ENCODE measurements at places on chromosomes 13 and 19.
A peak's percentile ranks its signal among the peaks of the same experiment; 100 is the strongest.

- H3K4me3 ChIP-seq: no peak overlapping the region
- H3K4me1 ChIP-seq: no peaks in the 10 kb centered on the region
- H3K27me3 ChIP-seq: peaks cover 36% of the 10 kb centered on the region
- DNase-seq: no peak
- peaks cover 4% of the 10 kb centered on the region for H3K36me3 ChIP-seq
These were observed 1.3 kb upstream of the CEACAM20 start for GRCh38 chr19:44530777-44531176.

DNA sequence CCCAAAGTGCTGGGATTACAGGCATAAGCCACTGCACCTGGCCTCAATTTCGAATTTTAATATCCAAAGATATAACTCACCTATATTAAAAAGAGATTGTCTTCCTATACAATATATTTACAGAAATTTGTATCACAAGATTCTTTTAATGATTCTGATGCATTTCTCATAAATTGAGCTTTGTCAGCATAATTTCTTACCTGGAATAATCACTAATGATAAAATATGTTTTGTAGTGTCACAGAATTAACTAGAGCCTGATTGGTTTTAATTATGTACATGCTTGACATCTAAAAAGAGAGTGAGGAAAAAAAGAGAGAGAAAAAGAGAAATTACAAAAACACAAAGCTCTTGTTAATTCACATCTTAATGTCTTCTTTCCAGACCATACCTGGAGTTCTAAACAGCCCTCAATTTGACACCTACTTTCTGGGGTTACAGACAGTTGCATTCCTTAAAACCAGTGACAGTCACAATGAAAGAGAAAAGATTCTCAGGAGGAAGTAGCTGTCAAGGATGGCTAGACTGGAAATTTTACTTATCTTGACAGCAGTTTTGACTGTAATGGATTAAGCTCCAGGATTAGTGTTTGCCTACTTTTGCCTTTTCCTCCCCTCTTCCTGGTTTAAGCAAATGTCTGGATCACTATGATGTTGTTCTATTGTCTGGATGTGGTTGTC is 214.4 kb downstream of the SPRY2 start:
- H3K4me3 ChIP-seq: no peak overlapping the region
- no peak overlapping the region for H3K27ac ChIP-seq
- no peaks in the 10 kb centered on the region for H3K36me3 ChIP-seq
- DNase-seq: no peak
- no peaks in the 10 kb centered on the region for H3K27me3 ChIP-seq

GRCh38 chr19:38840583-38840968 is 9.0 kb upstream of the ECH1 start:
- DNase-seq: no peak
- H3K4me3 ChIP-seq: no peak overlapping the region
- no peaks in the 10 kb centered on the region for H3K27me3 ChIP-seq
- H3K36me3 ChIP-seq: peaks cover 68% of the 10 kb centered on the region

GRCh38 chr13:25215253-25215575 is 43.1 kb upstream of the AMER2 start:
- H3K4me1 ChIP-seq: no peaks in the 10 kb centered on the region
- no peak overlapping the region for H3K4me3 ChIP-seq
- no peaks in the 10 kb centered on the region for H3K36me3 ChIP-seq
- H3K27me3 ChIP-seq: peaks cover 14% of the 10 kb centered on the region
- DNase-seq: no peak

DNA sequence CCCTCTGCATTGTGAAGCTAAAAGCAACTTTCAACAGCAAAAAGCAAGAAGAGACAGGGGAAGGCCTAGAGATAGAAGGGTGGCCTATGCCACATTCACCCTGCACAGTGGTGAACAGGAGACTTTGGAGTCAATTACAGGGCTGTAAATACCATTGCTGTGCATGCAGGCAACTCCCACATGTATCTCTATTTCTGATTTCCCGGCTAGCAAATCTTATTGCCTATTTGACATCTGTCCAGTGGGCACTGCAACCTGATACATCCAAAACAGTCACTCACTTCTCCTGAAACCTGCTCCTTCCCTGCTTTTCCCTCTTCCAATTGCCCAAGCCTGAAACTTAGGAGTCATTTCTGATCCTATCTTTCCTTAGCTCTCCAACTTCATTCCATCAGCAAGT is 13.4 kb downstream of the RUBCNL start:
- peaks cover 100% of the 10 kb centered on the region for H3K4me1 ChIP-seq
- DNase-seq: no peak
- H3K27ac ChIP-seq: peak overlapping the region; percentile 95
- H3K27me3 ChIP-seq: no peaks in the 10 kb centered on the region
- H3K36me3 ChIP-seq: peaks cover 83% of the 10 kb centered on the region

DNA sequence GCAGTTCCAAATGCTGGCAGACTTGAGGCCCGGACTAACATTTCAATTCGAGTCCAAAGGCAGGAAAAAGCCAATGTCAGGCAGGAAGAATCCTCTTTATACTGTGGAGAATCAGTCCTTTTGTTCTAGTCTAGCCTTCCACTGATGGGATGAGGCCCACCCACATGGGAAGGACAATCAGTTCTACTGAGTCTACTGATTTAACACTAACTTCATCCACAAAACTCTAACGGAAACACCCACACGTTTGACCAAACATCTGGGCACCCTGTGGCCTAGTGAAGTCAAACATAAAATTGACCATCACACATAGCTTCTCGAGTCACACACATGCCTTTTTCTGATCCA is 100.3 kb downstream of the UBL3 start:
- H3K27me3 ChIP-seq: peaks cover 2% of the 10 kb centered on the region
- no peak overlapping the region for H3K4me3 ChIP-seq

DNA sequence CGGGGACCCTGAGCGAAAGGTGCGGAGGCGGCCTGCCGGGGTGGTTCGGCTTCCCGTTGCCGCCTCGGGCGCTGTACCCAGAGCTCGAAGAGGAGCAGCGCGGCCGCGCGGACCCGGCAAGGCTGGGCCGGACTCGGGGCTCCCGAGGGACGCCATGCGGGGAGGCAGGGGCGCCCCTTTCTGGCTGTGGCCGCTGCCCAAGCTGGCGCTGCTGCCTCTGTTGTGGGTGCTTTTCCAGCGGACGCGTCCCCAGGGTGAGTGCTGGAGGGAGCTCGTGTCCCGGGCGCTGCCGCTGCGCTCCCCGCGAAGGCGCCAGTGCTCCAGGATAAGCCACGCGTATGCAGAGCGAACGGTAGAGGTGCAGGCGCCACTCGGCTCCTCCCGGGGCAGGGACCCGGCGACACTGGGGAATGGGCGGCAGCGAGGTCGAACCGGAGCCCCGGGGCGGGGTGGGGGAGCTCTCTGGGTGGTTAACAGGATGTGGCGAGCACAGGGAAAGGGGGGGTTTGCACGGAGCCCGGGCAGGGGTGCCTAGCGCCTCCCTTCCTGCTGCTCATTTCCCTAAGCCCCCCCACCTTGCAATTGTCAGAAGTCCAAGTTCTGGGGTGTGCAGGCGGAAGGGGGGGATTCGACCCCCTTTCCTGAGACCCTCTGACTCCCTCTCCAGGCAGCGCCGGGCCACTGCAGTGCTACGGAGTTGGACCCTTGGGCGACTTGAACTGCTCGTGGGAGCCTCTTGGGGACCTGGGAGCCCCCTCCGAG is at the start of gene IL27RA:
TSS of gene IL27RA (plus strand) at position 44 of the 762 bp plus-strand sequence. CDS start at position 155, 111 bp downstream.
- peak within 1 kb of the TSS; percentile 94 for H3K27ac ChIP-seq
- peak within 1 kb of the TSS; percentile 97 for H3K4me3 ChIP-seq
- H3K4me1 ChIP-seq: peaks cover 25% of the 10 kb centered on the region
- no peaks in the 10 kb centered on the region for H3K27me3 ChIP-seq

DNA sequence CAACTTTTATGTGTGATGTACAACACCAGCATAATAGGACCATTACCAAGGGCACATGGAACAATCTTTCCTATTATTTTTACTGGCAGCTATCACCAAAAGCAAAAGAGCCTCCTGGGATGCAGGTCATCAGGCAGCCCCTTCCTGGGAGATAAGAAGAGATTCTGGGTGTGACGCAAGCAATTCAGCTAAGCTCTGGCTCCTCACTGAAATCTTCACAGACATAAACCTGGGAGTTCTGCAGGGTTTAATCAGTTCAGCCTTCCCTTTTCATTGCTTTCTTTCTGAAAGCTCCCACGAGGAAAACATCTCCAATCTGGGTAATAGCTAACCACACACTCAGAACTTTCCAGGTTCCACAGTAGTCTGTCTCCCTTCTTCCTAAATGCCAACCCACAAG is 341.1 kb downstream of the ENOX1 start:
- no peak overlapping the region for H3K27ac ChIP-seq
- no peaks in the 10 kb centered on the region for H3K4me1 ChIP-seq
- H3K36me3 ChIP-seq: no peaks in the 10 kb centered on the region
- DNase-seq: no peak
- peaks cover 6% of the 10 kb centered on the region for H3K27me3 ChIP-seq

DNA sequence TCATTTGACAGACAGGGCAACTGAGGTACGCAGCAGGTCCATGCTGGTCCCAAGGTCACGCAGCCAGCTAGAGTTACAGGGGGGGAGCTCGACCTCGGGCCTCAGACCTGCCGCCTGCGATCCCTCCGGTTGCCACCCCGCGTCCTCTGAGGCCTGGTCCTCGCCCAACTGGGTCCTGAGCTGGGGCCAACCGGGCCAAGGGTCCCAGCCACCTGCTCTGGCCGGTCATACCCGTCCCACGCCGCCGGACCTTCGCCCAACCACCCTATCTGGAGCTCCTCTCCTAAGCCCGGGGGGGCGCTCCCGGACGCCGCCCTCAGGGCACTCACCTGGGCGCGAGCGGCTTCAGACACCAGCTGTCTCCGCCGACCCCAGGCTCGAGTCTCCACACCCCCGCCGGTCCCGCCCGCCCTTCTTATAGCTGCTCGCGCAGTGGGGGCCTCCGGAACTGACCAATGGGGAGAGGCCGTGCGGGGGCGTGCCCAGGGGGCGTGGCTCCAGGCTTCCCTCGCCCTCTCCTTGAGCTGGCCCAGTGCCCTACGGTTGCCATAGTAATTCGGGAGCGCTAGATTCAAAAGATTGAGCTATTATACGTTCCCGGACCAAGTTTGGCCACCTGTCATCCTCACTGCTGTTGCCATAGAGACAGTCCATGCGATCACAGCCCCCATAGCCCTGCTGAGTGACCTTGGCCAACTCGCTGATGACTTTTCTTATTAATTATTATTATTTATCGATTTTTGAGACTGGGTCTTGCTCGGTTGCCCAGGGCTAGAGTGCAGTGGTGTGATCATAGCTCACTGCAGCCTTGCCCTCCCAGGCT is at the start of gene PLIN5:
TSS of gene PLIN5 (minus strand) at position 389 of the 823 bp plus-strand sequence. CDS start 1,150 bp downstream, outside the sequence.
- H3K36me3 ChIP-seq: peaks cover 3% of the 10 kb centered on the region
- peaks cover 61% of the 10 kb centered on the region for H3K27me3 ChIP-seq
- peak; percentile 29 for DNase-seq
- H3K4me1 ChIP-seq: peaks cover 19% of the 10 kb centered on the region

- no peak overlapping the region for H3K27ac ChIP-seq
- H3K27me3 ChIP-seq: peaks cover 14% of the 10 kb centered on the region
- no peaks in the 10 kb centered on the region for H3K36me3 ChIP-seq
- no peak overlapping the region for H3K4me3 ChIP-seq
- DNase-seq: no peak
These were observed 21.0 kb upstream of the RAB20 start for GRCh38 chr13:110582421-110582954.

- H3K4me1 ChIP-seq: no peaks in the 10 kb centered on the region
- peaks cover 46% of the 10 kb centered on the region for H3K36me3 ChIP-seq
- H3K27ac ChIP-seq: no peak overlapping the region
- no peak overlapping the region for H3K4me3 ChIP-seq
- H3K27me3 ChIP-seq: peaks cover 3% of the 10 kb centered on the region
- DNase-seq: no peak
These were observed 84.4 kb downstream of the DPY19L3 start for GRCh38 chr19:32489971-32490370.

GRCh38 chr13:112696001-112696868 is 6.4 kb downstream of the ATP11A start:
- peaks cover 32% of the 10 kb centered on the region for H3K4me1 ChIP-seq
- peaks cover 31% of the 10 kb centered on the region for H3K36me3 ChIP-seq
- H3K4me3 ChIP-seq: no peak overlapping the region
- H3K27ac ChIP-seq: no peak overlapping the region

DNA sequence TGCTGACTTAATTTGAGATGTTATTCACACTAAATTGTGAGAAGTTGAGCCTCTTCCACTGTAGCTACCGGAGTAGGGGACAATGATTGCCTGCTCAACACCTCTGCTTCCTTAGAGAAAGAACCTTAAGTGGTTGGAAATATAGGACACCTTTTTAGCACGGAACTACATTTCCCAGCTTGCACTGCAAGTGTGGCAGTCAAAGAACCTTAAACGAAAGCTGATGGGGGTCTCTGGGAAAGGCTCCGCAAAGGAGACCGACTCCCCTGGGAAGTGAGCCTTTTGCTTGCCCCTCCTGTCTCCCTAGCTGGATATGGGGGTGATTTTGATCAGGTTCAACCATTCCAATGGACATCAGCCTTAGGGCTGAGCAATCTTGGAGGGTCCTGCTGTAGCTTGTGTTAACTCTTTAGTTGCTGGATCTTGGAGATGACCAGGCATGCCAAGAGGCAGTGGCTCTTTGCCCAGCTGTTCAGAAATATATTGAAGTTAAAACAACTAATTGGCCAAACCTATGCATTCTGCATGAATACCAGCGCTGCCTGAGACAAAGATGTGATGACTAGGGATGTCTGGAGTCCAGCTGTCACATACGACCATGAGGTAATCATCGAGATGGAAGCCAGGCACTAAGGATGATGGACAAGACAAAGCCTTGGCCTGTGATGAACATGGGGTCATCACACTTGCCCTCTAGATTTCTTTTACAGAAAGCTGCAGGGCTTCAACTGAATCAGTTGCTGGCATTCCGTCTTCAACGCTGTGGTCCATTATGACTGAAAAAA is 286.5 kb downstream of the FOXO1 start:
- no peak for DNase-seq
- peaks cover 38% of the 10 kb centered on the region for H3K4me1 ChIP-seq
- peaks cover 2% of the 10 kb centered on the region for H3K36me3 ChIP-seq
- H3K4me3 ChIP-seq: no peak overlapping the region
- no peak overlapping the region for H3K27ac ChIP-seq

- peaks cover 2% of the 10 kb centered on the region for H3K36me3 ChIP-seq
- peaks cover 15% of the 10 kb centered on the region for H3K27me3 ChIP-seq
- H3K4me1 ChIP-seq: peaks cover 3% of the 10 kb centered on the region
These were observed 15.7 kb downstream of the ACTL9 start for GRCh38 chr19:8682931-8683330.

- no peak overlapping the region for H3K4me3 ChIP-seq
- H3K27me3 ChIP-seq: no peaks in the 10 kb centered on the region
- no peak overlapping the region for H3K27ac ChIP-seq
- no peaks in the 10 kb centered on the region for H3K4me1 ChIP-seq
These were observed 53.0 kb upstream of the FBXL3 start for GRCh38 chr13:77079902-77080413.

DNA sequence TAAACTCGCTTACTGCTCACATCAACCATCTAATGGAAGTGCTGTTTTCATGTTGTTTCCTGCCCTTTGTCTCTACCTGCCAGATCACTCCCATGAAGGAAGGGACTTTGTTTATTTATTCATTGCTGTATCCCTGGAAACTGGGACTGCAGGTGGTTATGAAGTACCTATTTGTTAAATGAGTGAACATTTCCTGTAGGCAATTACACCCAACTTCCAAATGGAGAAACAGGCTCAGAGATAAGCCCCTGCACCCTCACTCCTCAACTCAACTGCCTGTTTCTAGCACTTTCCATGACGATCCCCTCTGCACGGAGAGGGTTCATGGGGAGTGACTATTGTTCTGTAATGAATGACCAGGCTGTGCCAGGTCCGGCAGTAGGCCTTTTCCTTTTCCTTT is 1.9 kb upstream of the SELENOW start:
- peaks cover 26% of the 10 kb centered on the region for H3K4me1 ChIP-seq
- H3K27me3 ChIP-seq: no peaks in the 10 kb centered on the region
- DNase-seq: no peak
- H3K4me3 ChIP-seq: no peak overlapping the region
- no peak overlapping the region for H3K27ac ChIP-seq
- H3K36me3 ChIP-seq: peaks cover 14% of the 10 kb centered on the region

GRCh38 chr19:53580871-53581835 is 43.2 kb downstream of the ZNF331 start:
- no peaks in the 10 kb centered on the region for H3K27me3 ChIP-seq
- DNase-seq: no peak
- H3K4me1 ChIP-seq: no peaks in the 10 kb centered on the region
- no peak overlapping the region for H3K27ac ChIP-seq
- H3K4me3 ChIP-seq: no peak overlapping the region
